ENCODE measurements at places on chromosomes 1 and 21.

DNA sequence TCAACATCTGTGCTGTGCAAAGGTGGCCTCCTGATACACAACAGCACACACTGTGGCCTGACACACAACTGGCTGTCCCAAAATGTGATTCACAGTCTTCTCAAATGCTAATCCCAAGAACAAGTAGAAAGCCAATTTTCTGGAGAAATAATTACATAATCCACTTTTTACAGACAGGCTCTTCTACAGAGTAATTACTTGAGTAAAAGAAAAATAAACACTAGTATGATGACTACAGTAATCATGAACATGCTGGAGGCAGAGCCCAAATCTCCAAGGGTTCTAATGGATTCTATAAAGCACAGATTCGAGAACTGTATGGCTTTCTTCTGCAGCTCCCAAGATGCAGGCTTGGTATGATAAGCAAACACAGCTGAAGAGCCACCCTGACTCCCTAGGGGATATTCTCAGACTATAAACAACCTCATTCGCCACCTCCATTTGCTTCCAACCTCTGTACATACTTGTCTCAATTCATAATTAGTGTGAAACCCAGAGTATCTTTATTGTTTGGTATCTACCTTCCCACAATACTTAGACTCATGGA is 81.9 kb downstream of the SIPA1L2 start:
- DNase-seq: no peak

- no peak for DNase-seq
These were observed 73.9 kb downstream of the NENF start for GRCh38 chr1:212506666-212507065.

DNA sequence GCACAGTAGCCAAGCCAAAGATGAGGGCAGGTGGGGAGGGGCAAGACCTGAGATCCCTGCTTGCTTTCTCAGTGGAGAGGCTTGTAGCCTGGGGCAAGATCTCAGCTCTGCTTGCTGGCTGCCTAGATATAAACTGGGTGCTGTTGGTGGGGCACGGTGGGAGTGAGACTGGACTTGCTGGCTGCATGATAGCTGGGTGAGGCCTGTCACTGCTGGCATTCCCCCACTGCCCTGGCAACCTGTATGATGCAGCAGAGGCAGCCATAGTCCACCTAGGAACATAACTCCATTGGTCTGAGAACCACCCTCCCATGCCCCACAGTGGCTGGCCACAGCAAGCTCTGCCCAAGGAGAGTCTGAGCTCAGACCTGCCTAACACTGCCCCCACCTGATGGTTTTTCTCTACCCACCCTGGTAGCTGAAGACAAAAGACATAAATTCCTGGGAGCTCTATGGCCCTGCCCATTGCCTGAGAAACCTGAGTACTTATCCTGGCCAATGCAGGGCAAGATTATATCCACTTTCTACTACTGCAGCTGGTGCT is 261.9 kb upstream of the DEPDC1 start:
- peak; percentile 54 for DNase-seq

- DNase-seq: no peak
These were observed 599.4 kb downstream of the LTN1 start for GRCh38 chr21:28393279-28393678.

DNA sequence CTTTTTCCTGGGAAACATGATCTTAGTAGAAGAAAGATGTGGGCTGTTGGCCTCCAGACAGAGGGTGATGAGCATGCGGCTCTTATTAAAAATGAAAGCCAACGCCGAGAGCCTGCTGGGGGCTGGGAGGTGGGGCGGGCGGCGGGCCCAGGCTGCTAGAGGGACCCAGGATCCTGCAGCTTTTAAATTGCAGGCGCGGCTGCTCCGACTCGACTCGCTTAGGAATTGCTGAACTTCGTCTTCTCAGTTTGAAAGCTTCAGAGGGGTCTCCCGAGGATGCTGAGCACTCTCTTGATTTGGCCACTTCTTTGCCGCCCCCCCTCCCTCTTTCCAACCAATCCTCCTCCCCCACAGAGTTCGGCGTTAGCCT is 1.2 kb downstream of the AGPAT3 start:
- no peak for DNase-seq

DNA sequence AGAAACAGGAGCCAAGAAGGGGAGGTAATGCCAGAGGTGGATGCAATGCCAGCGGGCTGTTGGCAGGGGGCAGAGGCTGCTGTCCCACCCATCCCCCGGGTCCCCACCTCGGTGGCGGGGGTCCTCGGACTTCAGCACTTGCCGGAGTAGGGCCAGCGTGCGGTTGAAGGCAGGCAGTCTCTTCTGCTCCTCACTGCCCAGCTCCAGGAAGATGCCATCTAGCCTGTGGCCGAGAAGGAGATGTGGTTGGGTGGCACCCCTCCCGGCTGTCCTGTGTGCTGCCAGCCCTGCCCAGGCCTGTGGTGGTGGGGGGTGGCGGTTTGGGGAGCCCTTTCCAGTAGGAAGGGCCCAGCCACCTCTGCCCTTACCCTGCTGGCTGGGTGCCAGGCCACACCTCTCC is 13.5 kb downstream of the TTC22 start:
- no peak for DNase-seq

DNA sequence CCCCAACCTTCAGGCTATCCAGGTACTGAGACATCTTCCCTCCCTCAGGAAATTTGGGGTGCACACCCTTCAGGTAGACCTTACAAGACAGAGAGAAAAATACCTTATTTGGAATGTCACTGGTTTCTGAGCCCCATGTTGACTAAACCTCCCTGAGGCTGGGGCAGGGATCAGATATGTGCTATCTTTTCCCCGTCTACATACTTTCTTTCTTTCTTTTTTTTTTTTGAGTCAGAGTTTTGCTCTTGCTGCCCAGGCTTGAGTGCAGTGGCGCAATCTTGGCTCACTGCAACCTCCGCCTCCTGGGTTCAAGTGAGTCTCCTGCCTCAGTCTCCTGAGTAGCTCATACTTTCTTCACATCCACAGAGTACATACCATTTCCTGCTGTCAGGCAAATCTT is 1.6 kb downstream of the CYB5R1 start:
- no peak for DNase-seq

DNA sequence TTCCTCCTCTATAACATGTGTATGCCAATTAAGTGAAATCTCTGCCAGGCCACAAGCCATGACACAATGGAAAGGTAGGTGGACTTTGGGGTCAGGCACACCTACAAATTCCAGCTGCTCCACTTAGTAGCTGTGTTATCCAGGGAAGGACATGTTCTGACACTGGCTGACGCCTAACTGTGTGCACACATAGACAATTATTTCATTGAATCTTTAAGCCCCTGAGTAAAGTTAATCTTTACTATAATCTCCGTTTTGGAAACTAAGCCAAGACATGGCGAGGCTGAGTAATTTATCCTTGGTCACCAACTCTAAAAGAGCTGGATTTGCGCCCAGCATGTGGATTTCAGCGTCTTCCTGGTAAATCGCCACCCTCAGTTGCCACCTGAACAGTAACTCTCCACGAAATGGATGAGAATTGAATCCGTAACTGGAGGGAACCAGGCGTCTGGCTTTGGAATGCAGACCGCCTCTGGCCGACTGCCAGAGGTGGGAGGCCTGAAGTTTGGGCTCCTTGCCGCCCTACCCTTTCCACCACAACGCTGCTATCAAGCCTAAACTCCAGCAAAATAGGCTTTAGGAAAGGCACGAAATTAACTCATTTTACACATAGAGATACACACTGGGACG is 888 bp upstream of the SNRPE start:
- DNase-seq: no peak

DNA sequence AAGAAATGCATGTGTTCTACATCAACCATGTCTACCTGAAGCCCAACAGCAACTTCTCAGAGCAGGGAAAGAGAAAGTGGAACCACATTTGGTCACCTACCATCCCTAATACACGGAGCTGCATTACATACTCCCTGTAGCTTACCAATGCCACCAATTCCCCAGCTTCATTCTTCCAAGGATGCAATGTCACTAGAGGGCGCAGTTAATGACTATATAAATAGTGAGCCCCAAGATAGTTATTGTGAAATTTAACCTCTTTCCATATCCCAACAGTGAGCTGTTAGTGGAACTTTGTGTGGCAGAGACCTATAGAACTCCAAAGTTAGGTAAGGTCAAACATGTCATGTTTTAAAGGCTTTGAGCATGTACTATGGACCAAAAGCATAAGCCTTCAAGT is 618.3 kb downstream of the SMYD3 start:
- no peak for DNase-seq

DNA sequence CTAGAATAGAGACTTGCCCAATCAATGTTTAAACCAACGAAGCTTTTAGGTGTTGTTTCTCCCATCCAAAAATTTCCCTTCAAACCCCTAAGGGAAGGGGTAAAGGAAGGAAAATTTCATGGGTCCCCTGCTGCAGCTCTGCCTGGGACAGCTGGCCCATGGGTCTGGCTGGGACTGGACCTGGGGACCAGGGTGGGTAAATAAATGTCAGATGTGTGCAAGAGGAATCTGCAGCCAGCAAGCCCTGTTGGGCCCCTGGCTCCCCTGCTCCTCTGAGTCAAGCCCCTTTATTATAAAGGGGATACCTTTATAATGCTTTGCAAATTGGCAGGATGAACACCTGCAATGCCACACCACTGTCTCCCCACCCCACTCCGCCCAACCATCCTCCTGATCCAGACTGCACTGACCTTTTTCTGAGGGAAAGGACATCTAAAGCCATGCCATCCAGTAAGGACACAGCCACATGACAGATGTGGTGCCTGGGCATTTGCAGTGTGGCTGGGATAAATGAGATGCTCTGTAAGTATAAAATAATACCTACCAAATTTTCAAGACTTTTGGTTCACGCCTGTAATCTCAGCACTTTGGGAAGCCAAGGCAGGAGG is 1.9 kb upstream of the TMEM125 start:
- peak; percentile 32 for DNase-seq

DNA sequence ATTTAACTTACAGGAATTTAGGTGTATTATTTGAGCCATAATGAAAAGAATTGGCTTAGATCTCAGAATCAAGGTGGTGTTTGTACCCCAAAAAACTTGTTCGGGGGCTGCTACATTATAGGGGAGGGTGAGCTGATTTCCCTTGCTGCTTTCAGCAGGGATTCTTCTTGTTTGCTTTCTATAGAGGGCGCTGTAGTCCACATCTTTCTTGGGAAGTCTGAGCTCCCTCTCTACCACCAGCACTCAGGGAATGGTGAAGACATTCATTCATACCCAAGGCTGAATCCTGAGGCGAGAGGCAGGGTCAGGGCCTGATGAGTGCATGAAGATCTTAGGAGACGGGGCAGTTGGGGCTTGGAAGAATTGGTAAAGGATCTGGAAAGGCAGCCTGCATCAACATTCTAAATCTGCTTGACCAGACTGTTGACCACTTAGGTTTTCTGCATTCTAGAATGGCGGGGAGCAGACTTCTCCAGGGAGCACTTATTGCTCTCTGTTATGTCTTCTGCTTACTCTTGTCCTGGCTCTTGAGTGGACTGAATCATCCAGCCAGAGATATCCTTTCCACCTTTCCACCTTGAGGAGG is 18.9 kb downstream of the SPATA46 start:
- DNase-seq: no peak

GRCh38 chr1:37945743-37946702 is 830 bp downstream of the INPP5B start:
- no peak for DNase-seq

DNA sequence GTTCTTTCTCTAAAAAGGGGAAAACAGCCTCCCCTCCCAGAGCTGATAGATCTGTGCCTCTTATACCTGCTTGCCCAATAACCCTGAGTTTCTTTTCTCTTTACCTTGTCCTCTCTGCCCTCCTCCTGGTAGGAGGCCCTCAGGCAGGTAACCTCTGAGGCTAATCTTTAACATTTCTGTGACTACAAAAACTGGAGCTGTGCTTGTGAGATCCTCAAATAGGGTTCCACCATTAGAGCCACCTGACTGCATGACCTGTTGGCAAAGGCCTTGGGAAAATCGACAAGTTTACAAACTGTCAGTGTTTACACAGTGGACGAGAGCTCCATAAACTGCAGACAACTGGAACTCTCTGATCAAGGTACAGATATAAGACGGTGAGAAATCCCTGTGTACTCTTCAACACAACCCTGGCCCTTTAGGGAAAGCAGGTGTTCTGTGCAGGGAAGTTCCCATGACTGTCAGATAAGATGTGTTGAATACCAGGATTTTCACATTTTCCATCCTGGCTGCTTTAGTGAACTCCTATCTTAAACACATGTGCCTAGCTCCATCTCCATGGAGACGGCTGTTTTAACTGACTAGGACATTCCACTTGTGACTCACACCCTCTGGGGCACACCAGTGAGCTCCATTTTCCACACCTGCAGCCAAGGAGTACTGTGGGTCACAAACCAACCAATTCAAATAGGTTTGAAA is 38.3 kb downstream of the ECE1 start:
- DNase-seq: peak; percentile 83

DNA sequence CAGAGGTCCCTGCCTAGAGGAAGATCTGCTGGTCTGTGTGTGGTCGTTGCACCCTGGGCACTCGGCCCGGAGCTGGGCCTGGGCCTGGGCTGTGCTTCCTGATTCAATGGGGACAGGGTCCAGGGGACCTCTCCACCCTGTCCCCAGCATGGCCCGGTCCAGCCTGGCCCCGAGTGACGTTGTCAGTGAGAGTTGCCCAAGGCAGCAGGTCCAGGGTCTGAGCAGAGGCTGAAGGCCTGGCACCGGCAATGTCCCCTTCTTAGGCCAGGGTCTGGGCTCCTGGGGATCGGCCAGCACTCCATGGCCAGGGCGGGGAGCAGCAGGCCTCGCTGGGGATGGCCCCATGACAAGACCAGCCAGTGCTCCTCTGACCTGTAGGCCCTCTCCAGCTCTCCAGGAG is 15.6 kb upstream of the PEX10 start:
- DNase-seq: no peak

DNA sequence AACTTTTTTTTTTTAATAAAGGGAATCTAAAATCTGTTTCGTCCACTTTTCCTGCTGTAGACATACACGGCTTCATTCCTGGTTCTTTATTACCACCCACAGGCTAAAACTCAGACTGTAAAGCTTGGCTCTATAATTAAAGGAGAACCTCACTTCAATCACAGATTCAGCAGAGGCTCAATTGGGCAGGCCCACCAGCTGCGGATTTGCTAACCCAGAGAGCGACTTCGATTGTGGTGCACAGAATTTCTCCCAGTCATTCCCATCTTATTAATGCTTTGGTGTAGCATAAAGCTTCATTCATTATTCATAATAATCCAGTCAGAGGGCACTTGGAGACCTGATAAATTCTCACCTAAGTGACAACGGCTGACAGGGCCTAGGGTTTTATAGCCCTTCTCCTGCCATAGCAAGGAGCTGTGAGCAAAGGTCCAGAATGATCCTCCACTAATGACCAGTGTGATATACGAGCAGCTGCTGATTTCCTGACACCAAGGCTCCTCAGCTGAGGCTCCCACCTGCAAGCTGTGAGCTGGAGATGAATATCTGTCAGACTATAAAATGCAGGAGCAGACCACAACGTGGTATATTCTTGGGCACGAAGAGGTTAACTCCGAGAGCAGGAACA is 149.0 kb downstream of the ATP6V1G3 start:
- no peak for DNase-seq

GRCh38 chr1:184686540-184686939 is 68.1 kb downstream of the EDEM3 start:
- no peak for DNase-seq

DNA sequence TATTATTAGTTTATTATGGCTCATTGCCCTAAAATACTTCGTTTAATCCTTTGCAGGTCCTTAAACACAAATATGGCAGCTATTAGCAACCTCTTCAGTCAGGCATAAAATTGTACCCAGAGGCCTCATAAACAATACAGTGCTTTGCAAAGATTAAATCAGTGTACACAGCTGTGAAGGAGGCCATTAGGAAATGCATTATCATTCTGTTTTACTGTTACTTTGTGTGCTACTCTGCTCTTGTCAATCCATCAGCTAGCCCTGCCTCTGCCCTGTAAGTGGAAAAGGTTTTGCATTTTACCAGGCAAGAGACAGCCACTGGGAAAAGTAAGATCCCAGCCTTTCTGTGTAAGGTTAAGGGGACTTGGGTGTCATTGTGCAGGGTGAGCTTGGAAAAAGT is 415.7 kb upstream of the DAB1 start:
- DNase-seq: no peak
